ENCODE measurements at places on chromosomes 5 and 9.

DNA sequence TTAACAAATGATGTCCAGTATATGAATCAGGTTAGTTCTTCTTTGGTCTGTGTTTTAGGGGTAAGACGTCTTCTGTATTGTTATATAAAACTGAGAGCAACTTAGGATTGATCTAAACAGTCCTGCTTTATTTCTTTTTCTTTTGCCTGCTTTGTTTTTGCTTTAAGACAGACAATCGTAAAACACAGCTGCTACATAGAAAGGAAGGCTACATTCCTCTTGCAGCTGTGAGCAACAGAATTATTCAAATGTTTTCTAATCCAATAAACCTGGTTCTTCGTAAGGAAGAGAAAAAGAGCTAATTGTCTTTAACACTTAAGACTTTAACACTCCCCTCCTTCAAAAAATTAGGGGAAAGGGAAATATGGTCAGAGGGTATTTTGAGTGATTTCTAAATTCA, 14.6 kb downstream of the FGF1 start:
- DNase-seq: no peak

- DNase-seq: no peak
Observed at GRCh38 chr5:102762095-102762534, 7.0 kb downstream of the PAM start.

DNA sequence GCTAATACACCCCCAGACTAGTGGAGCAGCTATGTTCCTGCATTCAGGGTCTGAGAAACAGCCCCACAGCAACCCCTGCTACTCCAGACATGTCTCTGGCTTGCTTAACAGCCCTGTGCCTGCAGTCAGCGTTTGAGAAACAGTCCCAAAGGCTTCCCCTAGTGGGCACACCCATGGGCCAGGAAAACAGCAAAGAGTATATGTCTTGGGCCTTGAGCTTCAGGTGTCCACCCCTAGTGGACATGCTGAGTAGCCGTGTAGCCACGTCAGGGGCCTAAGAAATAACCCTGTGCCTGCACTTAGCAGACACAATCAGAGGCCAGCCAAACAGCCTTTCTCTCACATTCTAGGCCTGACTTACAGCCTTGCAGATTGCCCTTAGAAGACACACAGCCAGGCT, 698.6 kb downstream of the PTPRD start:
- no peak for DNase-seq

GRCh38 chr5:122493091-122494021, 181.3 kb downstream of the SNCAIP start:
- no peak for DNase-seq

GRCh38 chr5:31027721-31028120, 165.8 kb upstream of the CDH6 start:
- DNase-seq: no peak

DNA sequence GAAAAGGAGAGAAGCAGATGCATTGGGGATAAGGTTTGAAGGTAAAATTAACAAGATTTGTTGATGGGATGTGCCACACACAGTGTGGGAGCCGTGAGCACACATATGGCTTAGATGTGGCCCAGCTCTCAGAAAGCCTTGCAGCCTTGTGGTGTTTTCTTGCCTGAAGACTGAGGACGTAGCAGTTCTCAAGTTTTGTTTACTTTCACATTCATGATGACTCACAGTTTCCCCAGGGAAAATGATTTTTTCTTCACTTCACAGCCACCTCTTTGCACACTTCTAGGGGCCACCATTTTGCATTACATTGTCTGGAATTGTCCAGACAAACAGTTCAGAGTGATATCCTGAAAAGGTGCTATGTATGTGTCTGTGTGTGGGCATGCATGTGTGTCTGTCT, 126.2 kb downstream of the BASP1 start:
- no peak for DNase-seq

DNA sequence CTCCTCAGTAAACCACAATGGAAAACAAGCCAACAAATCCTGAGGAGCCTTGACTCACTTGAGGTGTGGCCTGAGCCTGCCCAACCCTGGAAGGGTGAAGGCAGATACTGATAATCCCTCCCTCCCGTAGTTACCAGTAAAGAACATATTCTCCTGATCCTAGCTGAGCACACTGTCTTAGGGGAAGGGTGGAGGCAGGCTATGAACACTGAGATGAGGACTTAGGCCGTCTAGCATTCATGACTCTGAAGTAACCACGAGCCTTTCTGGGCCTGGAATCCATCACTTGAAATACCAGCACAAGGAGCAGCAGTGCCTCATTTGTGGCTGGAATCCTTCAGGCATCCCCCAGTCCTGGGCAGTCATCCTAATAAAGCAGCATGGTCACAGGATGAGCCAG, 124.5 kb upstream of the PRLR start:
- DNase-seq: no peak

GRCh38 chr5:158039441-158039840, 180.5 kb upstream of the CLINT1 start:
- DNase-seq: no peak

DNA sequence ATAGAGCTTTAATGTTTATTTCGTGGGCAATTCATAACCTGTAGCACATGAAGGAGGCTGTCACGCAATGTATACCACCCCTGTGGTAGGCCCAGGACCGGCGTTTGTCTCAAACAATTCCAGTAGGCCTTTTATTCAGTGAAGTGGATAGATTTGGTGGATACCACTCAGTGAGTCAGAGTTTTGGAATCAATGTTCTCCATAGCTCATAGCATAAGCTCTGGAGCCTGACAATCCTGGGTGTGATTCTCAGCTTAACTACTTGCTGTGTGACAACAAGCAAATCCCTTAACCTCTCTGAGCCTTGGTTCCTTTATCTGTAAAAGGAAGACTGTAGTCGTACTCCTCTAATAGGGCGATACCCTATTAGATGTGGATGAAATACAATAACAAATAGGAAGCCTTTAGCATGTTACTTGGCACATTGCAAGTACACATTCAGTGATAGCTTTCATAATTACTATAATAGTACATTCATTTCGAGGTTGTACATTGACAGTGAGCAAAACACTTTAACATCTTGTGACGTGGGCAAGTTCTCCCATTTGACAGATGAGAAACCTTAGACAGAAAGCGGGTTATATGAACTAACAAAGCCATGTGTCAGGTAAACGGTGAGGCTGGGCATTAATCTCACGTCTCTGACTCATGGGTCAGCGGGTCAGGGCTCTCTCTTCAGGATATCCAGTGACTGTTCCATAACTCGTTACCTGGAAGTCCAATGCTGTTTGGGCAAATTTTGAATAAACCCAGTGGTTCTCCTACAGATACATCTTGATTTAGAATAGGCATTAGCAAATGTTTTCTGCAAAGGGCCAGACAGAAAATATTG, 130.8 kb downstream of the C9orf152 start:
- DNase-seq: no peak

DNA sequence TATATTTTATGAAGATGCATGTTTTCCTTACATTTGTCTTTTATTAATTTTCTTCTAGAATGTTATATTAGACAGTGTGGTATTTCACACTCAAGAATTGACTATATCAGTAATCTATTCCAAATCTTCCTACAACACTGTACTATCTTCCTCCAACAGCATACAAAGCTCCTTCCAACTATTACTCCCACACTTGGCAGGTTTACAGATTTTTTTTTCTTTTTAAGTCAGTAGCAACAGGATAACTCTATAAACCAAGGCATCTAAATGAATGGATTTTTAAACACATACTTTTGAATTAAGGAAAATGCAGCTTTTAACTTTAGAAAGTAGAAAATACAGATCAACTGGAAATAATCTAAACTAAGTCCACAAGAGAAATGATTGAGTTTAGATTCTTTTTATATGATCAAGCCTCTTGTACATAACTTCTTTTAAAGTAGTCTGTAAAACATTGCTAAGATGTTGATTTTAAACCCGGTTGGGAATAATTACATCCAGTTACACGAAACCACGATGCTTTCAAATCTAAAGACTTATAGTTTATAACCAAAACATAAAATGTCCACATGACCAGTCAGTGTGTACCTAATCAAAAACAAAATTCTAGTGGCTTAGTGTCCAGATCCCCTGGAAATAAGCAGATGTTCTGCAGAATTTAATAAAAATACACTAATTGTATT, 281.6 kb downstream of the ADAMTS6 start:
- DNase-seq: no peak

GRCh38 chr5:100913298-100913697, 10.2 kb upstream of the ST8SIA4 start:
- no peak for DNase-seq

DNA sequence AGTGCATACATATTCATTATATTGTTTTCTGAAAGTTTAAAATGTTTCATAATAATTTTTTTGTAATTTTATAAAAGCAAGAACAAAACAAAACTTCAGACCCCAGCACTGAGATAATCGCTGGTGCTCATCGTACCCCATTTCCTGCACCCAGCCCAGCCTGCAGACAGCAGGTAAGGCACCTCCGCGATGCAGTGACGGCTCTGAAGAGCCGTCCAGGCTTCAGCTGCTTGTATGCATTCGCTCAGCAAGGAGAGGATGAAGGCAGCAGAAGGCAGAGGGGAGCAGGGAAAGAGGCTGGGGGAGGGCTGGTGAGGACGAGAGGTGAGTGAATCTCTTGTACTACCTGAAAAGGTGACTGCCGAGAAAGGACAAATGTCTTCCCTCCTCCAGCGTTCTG, 153.5 kb downstream of the TTLL11 start:
- no peak for DNase-seq
